Ovary (tissue), 10 donors: ENCODE measurements at places on chromosomes 16 and 17. TPM values are rescaled to one million over a fixed set of nuclear protein-coding genes. Genes with fewer than 3 reads are reported as not detected.

Gene GALR2
- not detected for total RNA-seq

DNA sequence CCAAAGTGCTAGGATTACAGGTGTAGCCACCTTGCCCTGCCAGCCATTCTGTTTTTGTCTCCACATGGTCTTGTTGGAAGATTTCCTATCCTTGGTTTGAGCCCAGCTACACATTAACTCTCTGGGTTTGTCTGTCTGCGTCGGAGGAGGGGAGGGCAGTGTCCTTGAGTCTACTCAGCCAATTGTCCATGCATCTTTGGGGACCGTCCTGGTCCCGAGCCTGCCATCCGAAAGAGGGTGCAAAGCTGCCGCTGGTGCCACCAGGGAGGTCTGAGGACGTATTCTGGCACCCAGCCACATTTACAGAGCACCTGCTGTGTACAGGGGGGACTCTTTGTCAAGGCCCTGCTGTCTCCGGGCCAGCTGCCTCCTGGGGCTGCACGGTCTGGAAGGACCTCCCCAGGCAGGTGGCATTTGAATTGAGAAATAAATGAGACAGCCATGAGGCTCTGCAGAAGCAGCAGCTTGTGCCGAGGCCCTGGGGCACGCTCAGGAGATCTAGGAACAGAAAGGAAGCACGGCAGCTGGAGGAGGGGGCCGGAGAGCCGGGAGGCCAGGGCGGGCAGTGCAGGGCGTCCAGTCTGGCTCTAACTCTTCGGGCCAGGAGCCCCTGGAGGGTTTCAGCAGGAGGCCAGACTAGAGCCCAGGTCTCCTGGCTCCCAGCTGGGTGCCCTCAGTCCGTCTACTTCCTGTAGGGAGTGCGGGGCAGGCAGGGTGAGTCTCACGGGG, 1.5 kb downstream of the CYBA start:
- DNase-seq: no peak

DNA sequence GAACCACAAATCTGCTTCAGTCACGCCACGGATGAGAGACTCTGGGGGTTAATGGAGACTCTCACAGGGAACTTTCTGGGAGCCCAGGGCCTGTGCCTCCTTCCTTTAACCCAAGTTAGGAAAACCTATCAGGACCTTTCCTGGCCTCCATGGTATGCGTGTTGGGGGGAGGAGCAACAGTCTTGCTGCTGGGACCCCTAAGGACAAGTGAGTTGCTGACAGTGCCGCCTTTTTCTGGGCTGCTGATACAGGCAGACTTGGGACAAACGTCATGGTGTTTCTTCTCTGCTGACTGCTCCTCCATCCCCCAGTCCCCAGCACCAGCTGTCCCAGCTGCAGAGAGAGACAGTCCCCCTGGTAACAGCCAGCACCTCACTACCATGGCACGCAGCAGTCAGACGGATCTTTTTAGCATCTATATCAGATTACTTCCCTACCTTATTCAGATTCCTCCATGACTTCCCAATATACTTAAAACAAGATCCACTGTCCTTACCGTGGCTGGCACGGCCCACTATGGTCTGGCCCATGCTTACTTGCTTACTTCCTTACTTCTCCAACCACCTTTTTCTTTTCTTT, 6.5 kb downstream of the DPEP2NB start:
- no peak for DNase-seq

DNA sequence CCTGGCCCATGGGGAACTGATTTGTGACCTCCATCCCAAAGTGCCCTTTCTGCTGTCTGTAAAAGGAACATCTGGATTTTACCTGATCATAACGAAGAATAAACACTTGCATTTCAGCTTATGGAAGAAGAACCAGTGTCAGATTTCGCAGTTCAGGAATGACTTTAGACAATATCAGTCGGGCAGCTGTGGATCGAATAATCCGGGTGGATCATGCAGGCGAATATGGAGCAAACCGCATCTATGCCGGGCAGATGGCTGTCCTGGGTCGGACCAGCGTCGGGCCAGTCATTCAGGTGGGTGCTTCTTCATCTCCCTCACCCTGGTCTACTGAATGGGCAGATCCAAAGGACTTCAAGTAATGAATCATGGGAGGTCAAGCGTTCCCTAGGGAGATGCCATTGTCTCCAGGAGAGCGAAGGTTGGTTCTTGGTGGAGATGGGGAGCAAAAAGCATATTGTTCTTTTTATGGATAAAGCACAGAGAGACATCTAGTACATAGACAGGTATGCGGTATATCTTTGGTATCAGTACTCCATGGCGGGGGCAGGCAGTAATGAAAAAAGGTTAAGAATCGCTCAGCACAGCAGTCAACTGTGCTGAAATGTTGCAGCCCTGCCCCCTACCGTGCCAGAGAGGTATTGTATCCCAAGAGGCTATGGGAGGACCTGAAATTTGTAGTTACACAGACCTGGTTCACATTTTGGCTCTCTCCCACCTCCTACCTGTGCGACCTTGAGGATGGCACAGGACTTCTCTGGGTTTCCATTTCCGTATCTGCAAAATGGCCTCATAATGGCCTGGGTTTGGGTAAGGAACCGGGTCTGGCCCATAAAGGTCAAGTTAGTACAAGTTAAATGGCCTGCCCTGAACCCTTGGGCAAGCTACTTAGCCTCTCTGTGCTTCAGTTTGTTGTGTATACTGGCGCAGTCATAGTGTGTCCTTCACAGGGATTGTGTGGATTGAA, 4.7 kb downstream of the COQ7 start:
- DNase-seq: peak; percentile 21

DNA sequence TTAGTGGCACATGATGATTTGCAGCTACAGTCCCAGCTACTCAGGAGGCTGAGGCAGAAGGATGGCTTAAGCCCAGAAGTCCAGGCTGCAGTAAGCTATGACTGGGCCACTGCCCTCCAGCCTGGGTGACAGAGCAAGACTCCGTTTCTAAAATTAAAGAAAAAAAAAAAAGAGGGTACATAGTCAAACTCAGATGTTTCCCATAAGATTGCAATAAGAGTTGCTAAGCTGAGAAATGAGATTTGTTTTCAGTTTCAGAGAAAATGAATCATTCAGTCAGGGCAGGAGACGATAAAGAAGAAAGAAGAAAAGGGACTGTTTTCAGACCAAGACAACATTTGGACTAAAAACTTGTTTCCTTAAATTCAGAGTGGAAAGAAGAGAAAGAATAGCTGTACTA, 30.2 kb upstream of the PHLPP2 start:
- DNase-seq: no peak

DNA sequence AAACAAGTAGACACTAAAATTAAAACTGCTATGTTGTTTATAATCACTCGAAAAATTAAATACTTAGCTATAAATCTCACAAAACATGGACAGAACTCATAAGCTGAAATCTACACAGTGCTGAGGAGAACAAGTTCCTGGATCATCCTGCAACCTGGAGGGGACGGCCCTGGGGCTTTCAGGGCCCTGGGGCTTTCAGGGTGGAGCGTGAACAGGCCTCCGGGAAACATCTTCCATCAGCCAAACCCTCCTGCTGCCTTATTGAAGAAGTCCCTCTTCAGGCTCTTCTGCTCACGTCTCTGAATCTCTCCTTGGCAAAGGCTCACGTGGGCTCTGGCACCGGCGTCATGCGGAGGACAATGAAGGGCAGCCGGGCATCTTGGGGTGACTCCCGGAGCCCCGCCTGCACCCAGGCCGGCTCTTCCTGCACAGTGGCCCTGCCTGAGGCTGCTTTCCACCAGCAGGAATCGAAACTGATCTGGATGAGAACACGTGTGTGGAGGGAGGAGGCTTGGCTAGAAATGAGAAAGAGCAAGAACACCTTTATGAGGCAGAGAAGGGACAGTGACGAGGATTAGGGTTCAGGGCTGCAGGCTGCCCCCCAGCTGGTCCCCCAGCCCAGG, 127.3 kb downstream of the CDRT15L2 start:
- no peak for DNase-seq

DNA sequence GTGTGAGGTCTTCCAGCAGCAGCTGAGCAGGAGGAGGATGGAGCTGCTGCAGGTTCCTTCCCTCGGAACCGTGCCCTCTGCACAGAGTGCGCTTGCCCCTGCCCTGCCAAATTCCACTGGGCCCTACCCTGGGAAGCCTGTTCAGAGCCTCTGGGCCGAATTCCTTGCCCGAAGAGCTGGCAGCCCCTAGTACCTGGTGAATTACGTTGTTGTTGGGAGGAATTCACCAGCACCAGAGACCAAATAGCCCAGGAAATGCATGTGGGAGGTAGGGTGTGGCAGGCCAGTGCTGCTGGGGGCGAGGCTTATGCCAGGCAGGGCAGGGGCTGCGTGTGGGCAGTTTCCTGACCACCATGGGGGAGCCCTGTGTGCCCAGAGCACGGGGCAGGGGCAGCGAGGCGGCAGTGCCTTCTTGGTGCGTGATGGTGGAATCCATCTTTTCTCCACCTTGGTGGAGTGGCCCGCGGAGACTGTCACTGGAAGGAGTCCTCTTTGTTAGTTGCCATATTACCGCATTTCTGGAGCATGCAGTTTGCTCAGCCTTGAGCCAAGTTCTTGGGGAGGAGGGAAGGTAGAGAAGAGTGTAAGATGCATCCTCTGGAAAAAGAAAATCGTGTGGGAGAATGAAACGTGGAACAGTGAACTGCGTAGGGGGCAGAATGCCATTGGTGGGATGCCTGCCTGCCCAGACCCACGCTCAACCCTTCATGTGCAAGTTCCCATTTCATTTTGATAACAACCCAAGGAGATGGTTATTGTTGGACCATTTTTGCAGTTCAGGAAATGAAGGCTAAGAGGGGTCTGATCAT, 2.3 kb downstream of the MRC2 start:
- DNase-seq: no peak

Gene JUP
- 30.3 TPM for total RNA-seq

GRCh38 chr16:70437017-70437581, 1.8 kb downstream of the ST3GAL2 start:
- peak; percentile 58 for DNase-seq

Gene FKBP10
- total RNA-seq: 79.6 TPM

DNA sequence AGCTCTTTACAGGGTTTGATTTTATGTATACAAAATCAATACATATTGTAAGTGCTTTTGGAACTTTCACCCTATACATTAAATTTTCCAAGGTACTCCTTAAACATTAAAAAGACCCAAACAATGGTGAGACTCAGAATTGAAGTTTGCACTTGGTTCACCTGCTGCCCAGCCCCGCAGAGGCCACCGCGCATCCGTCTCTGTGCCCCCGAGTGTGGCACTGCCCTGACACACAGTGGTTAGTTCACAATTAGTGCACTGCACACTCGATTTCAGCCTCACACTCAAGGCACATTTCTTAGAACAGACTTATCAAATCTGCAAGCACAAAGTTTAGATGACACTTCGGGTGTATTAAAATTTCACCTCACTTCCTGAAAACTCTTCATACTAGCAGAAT, 38.3 kb downstream of the USP7 start:
- DNase-seq: no peak

GRCh38 chr16:81756615-81757356, 22.3 kb upstream of the PLCG2 start:
- DNase-seq: no peak

DNA sequence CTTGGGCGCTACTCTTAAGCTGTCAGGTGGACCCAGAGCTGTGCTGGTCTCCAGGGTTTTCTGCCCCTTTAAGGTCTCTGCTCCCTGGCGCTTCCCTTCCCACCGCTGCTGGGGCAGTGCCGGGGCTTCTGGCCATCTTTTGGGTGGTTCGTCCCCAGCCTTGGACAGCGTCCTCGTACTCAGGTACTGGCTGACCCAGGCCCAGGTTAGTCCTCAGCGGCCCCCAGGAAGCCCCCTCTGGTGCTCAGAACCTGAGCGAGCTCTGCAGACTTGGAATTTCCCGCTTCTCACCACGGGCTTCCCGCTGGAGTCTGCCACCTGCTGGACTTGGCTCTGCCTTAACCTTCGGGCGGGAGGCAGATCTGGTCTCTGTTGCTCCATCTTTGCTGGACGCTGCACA, 94.1 kb upstream of the ZNF750 start:
- no peak for DNase-seq

Gene CEP295NL
- 4.5 TPM for total RNA-seq

DNA sequence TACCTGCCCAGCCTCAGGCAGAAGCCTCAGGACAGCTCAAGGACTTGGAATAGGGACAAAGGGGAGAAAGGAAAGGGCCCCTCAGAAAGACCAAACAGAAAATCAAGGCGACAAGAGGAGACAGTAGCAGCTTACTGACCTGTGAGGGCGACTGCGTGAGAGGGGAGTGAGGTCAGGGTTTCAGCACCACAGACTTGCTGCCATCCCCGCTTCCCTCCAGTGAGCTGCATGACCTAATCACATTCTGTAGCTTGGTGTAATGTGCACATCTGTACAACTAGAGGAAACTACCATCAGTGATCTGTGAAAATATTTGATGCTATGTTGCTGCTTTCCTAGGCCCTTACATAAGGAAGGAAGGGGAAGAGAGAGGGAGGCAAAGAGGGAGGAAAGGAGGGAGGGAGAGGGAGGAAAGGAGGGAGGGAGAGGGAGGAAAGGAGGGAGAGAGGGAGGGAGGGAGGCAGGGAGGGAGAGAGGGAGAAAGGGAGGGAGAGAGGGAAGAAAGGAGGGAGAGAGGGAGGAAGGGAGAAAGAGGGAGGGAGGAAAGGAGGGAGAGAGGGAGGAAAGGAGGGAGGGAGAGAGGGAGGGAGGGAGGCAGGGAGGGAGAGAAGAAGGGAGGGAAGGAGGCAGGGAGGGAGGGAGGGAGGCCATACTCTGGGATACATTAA, 404.9 kb upstream of the CDH5 start:
- no peak for DNase-seq

DNA sequence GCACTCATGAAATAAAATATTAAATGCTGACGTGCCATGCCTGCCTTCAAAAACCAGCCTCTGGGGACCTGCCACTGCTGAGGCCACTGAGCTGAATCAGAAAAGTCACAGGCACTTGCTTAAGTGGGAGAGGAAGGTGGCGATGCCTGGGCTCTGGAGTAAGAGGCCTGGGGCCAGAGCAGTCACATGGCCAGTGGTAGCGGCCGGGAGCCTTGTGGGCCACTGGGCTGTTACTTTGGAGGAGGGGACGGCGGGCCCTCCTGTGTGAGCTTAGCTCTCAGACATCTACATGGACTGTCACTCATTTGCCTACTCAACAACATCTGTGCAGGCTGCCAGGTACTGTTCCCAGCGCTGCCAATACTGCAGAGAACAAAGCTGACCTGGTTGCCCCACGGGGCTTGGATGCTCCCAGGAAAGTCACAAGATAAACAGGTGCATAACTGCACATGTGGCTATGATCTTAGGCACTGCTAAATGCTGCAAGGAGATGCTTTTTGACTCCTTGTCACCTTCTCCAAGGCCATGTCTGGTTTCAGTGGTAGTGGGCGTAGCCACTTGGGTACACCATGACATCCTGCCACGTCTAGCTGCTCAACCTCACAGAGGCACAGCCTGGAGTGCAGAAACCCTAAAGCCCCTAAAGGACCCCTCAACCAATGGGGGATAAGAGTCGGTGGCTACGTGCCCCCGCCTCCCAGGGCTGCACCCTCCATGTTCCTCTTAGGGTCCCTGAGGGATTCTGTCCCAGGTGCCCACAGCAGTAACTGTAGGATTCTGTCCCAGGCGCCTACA, 11.6 kb downstream of the COTL1 start:
- no peak for DNase-seq

Gene CDH3
- total RNA-seq: 36.5 TPM

DNA sequence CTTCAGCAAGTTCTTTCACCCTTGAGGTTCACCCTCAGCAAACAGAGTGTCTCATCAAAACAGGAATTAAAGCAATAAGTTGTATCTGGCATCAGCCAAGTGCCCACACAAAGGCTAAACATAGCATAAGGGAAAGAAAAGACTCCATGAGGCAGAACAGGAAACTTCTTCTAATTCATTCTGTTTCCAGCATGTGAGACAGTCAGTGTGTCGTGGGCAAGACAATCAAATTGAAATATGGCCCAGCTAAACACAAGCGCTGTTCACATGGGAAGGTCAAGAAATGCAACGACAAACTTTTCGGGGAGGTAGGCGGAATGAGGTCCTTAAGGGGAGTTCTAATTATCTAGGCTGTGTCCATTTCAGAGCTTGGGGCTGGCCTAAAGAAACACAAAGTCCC, 393.4 kb downstream of the HAPSTR1 start:
- no peak for DNase-seq
